ENCODE measurements at places on chromosomes 2 and 18.

DNA sequence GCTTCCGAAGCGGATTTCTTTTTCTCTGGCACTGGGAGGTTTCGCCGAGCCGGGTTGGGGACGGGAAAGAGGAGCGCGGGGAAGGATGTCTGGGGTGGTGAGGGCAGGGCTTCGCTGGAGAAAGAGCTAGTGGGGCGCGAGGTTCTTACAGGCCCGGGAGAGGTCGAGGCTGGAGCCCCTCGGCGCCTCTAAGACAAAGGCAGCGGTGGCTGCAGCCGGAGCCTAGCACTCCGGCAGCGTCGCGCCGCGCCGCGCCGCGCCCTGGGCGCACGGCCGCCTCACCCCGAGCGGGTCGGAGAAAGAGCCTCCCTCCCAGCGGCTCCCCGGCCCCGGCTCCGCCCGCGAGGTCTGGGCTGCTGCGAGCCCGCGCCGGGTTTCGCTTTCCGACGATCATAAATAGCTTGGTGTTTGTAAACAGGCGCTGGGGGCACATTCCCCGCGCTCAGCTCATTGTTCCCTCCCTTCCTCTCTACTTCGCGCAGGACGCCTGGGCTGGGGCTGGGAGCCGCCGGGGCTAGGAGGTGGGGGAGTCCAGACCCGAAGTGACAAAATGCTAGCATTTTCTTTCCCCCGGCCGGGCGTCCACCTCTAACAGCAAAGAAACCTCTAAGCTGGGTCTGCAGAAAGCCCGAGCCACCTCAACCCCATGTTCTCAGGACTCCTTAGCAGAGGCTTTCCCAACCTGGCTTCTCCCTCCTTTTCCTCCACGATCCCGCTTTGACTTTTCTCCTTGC lies 813 bp upstream of the MEIS1 start:
- peak; percentile 71 for DNase-seq

GRCh38 chr2:48397281-48397680 lies 132.7 kb upstream of the STON1 start:
- DNase-seq, result no peak

GRCh38 chr2:213959589-213959988 lies 451.3 kb upstream of the VWC2L start:
- DNase-seq, result peak; percentile 1

GRCh38 chr2:189601043-189601442 lies 20.5 kb upstream of the SLC40A1 start:
- peak; percentile 59 for DNase-seq

DNA sequence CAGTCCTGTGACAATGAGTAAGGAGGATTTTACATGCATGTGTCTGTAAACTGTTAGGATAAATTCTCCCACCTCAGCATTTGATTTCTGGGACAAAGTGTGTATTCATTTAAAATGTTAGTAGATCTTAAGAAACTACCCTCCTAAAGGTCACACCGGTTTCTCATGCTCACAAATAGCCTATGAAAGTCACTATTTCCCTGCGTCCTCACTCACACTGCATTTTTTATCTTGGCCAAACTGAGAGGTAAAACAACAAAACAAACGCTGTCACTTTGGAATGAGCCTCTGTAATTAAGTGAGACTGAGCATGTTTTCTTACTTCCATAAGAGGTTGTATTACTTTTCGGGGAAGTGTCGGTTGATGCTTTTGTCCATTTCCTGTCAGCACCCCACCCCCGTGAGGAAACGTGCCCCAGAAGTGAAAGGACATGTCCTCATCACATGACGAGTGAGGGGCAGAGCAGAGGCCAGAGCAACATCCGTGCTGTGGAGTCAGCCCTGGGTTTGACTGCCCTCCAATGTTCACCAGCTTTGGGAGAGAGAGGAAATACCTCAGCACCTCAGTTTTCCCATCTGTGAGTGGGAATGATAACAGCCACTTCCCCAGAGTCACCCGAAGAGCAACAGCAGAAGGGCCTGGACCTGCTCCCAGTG lies 3.1 kb downstream of the GYPC start:
- no peak for DNase-seq

All from mammary epithelial cell (primary cell).